ENCODE measurements at places on chromosomes 1 and 21. TPM values are rescaled to one million over a fixed set of nuclear protein-coding genes. Genes with fewer than 3 reads are reported as not detected.
A peak's percentile ranks its signal among the peaks of the same experiment; 100 is the strongest.

Gene SLC5A9
- total RNA-seq, result not detected

GRCh38 chr1:59094001-59094400 lies 202.9 kb upstream of the FGGY start:
- no peak overlapping the region for H3K27ac ChIP-seq
- no peak for DNase-seq
- H3K4me3 ChIP-seq, result no peak overlapping the region
- peaks cover 2% of the 10 kb centered on the region for H3K27me3 ChIP-seq
- no peaks in the 10 kb centered on the region for H3K4me1 ChIP-seq
- no peaks in the 10 kb centered on the region for H3K36me3 ChIP-seq

Gene MCOLN3
- total RNA-seq, result 0.25 TPM

- no peaks in the 10 kb centered on the region for H3K36me3 ChIP-seq
- peak; percentile 63 for DNase-seq
- no peak overlapping the region for H3K27ac ChIP-seq
- H3K27me3 ChIP-seq, result peaks cover 20% of the 10 kb centered on the region
These were observed 74.6 kb downstream of the DMRTA2 start for GRCh38 chr1:50348449-50349241.

Measured in activated CD8-positive, alpha-beta T cell treated with anti-CD3 and anti-CD28 coated beads for 36 hours (primary cell).